ENCODE measurements at places on chromosomes 5 and 9.
A peak's percentile ranks its signal among the peaks of the same experiment; 100 is the strongest.

DNA sequence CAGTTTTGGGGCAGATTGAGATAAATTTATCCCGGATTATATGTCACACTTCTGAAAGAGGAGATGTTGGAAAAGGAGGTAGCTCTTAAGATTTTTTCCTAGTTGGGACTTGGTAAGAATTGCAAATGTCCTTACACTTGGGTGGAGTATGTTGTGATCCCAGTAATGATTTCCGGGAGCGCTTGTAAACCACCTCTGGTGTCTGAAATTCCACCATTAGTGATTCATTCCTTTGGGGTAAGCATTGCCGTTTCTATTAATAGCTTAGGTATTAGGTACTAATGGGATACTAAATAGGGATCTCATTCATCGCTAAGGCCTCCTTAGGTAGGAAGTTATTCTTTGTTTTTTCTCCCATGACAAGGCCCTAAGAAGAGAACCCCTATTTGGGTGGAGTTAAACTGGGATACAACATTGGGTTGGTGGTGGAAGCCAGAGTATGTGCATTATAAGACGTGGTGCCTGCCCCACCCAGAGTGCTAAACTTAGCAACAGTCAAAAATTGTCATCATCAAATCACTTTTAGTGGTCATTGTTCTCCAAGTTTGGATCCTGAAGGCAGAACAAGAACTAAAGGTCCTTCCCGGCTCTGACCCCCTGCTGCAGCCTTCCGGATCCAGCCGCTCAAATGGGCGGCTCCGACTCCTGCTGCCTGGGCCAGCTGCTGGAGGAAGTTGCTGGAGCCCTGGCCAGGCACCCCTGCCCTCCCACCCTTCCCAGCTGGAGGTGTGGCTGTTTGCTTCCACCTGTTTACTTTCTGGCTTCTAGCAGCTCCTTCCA is 31.7 kb upstream of the DAB2IP start:
- no peak for DNase-seq

DNA sequence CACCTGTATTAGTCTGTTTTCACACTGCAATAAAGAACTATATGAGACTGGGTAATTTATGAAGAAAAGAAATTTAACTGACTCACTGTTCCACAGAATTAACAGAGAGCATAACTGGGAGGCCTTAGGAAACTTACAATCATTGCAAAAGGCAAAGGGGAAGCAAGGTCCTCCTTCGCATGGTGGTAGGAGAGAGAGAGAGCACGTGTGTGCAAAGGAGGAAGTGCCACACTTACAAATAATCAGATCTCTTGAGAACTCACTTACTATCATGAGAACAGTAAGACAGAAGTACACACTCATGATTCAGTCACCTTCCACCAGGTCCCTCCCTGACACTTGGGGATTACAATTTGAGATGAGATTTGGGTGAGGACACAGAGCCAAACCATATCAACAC is 258.7 kb downstream of the TRIM32 start:
- no peak for DNase-seq

GRCh38 chr9:91423785-91424402 is at the start of gene NFIL3:
TSS of gene NFIL3 (minus strand) at chr9:91423832. CDS start at chr9:91410734, 13,098 bp downstream.
- DNase-seq, result peak; percentile 33

GRCh38 chr5:41747708-41748107 is 122.5 kb downstream of the OXCT1 start:
- DNase-seq, result no peak

DNA sequence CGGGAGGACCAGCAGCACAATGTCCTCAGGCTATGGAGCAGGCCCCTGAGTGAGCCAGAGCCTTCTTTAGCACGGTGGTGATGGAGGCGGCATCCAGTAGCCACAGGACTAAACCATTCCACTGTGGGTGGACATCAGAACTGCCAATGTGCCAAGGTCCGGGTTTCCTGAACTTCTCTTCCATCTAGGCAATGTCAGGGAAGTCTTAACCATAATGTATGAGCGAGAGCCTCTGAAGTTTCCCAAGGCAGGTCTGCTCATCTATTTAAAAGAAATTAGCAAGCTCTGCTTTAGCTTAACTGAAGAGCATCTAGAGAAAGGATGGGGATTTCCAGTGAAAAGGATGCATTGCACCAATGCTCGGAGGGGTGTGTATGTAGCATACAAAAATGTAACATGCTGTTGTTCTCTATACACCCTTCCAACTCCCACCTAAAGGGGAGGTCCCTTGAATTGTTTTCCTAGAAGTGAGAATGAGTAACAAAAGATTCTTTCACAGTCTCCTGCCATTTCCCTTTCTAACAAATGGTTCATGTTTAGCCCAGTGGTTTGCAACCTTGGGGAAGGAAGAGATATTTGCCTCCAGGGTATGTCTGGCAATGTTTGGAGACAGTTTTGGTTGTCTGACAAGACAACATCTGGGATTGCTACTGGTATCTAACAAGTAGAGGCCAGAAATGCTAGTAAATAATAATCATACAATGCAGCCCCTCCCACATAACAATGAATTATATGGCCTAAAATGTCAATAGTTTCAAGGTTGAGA is 6.1 kb upstream of the RXFP3 start:
- DNase-seq, result no peak

GRCh38 chr9:105296877-105297287 is 52.4 kb downstream of the SLC44A1 start:
- DNase-seq, result no peak

- DNase-seq, result no peak
Measured at GRCh38 chr5:65078331-65078730, 309.6 kb downstream of the CWC27 start.
